T47D (cell line): ENCODE measurements at places on chromosomes 12 and 14.
A peak's percentile ranks its signal among the peaks of the same experiment; 100 is the strongest.

DNA sequence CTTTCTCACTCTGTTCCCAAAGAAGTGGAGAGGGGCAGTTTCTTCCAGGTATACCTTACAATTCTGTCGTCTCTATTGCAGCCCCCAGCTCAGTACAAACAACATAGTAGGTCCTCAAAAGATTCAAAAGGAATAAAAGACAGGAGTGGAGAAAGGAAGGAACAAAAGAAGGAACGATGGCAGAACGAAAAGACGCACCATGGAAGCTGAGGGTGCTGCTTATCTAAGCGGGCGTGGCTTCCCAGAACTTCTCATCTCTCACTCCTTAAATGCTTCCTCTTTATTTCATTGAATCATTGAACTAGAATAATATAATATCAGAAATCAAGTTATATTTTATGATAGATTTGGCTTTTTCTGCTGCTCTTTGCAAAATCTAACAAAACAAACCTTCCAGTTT lies 13.7 kb upstream of the LTA4H start:
- DNase-seq: no peak

- DNase-seq: no peak
Measured at GRCh38 chr12:16622338-16622737, 16.4 kb upstream of the LMO3 start.

DNA sequence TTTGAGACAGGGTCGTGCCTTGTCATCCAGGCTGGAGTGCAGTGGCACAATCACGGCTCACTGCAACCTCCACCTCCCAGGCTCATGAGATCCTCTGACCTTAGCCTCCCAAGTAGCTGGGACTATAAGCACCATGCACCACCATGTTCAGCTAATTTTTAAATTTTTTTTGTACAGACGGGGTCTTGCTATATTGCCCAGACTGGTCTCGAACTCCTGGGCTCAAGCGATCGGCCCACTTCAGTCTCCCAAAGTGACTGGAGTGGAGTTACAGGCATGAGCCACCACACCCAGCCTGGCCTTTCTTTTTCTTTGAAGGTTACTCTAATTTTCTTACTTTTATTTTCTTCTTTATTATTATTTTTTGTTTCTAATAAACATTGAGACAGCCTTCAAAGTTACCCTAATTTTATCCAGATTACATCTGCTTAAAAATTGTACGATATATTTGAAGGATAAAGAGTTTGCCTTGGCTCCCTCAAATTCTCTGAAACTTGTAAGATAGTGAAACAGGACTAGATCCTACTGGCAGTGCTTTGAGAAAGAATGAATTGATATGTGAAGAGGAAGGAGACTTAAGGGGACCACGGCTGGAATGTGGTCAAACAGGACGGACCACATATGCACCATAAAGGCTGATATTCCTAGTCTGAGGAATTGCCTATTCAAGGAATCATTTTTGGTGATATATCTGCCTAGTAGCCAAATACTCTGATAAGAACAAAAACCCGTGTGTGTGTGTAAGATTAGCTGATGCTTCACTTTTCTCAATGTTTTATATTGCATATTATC lies 14.1 kb upstream of the SINHCAF start:
- no peak for DNase-seq

- no peak for DNase-seq
Measured at GRCh38 chr12:77062846-77063461, 2.4 kb downstream of the E2F7 start.

DNA sequence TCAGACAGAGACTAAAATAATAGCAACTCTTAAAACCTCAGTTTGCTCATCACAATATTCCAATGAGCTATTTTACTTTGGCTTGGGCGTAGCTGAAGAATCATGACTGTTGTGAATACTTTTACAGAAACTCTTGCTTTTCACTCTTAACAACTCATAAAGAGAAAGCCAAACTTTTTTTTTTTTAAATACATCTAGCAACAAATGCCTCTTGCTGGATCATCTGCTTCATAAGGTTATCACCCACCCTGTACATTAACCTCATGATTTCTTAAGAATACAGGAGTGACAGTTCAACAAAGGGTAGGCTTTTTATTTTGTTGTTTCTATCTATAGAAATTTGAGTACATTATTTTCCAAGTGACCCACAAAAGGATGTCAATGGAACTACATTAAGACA lies 307.4 kb upstream of the DDHD1 start:
- no peak for DNase-seq

- no peak for DNase-seq
Measured at GRCh38 chr14:103569408-103569807, 6.6 kb downstream of the COA8 start.

- no peak for DNase-seq
Measured at GRCh38 chr14:22606380-22606779, 8.3 kb downstream of the ABHD4 start.

GRCh38 chr12:84128117-84128991 lies 784.2 kb downstream of the SLC6A15 start:
- DNase-seq: no peak

GRCh38 chr12:15788233-15789219 lies 662 bp downstream of the EPS8 start:
- DNase-seq: peak; percentile 52

DNA sequence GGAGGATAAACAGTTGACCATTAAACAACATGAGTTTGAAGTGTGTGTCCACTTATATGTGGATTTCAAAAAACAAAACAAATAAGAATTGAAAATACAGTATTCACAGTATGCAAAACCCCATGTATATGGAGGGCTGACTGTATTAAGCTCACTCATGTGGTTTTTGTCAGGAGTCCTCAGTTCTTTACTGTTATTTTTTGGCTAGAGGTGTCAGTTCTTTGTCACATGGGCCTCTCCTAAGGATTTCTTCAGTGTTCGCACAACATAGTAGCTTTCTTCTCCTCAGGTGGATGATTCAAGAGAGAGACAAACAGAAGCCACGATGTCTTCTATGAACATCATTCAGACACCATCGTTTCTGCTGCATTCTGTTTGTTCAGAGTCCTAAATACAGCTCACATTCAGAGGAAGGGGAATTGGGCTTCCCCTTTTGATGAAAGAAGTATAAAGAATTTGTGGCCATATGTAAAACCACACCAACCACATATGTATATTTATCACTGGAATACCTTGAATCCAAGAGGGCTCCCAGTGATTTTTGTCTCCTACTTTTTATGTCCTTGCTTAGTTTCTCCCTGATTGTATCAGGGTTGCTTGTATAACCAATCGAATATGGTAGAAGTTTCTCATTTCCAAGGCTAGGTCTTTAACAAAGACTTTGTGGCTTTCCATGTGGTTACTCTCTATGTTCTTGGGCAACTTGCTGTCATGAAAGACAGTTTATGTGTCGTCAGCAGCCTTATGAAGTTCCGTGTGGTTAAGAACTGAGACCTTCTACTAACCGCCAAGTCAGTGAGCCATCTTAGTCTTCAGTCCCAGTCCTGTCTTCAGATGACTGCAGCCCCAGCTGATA lies 18.9 kb downstream of the MNAT1 start:
- DNase-seq: no peak

- DNase-seq: no peak
Measured at GRCh38 chr14:68692916-68693771, 99.7 kb downstream of the ZFP36L1 start.

GRCh38 chr12:82436354-82436753 lies 78.0 kb downstream of the METTL25 start:
- no peak for DNase-seq

GRCh38 chr12:21921436-21921835 lies 19.8 kb downstream of the ABCC9 start:
- no peak for DNase-seq

DNA sequence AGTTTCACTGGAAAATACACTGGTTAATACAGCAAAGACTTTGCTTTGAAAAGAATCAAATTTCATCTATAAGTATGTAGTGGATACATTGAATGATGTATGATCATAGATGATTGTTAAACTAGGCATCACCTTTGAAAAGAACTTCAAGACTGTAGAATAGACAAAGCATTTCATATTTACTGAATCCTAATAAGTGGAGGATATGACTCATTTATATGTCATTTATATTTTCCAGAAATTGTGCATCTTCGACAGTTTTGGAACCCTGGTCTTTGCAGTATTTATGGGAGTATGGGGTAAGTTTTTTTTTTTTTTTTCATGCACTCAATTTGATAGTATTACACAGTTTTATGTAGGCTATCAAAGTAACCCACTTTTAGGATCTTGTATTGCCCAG lies 161.9 kb downstream of the ANO6 start:
- DNase-seq: no peak

DNA sequence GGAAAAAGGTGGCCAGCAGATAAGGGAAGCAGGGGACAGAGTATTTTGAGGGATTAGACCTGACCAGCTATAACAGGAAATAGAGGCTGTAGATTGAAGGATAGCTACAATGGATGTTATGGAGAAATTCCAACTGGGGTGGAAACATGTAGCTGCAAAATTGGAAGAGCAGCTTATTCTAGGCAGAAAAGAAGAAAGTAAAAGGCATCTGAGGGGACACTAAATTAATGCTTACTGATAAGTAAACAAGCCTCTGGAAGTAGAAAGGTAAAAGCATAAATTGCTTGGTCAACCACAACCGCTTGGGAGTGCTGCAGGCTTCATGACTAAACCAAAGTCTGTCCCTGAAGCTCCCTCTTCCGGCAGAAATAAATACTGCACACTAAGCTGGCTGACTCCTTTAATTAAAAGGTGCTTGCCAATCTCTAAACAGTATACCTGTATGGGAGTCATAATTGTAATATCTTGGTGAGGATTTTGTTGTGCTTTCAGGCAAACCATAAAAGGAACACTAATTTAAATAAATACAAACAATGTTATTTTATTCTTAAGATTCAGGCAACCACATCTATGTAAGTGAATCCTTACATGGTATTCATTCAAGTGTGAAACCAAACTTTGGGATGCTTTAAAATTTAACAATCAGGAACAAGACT lies 7.7 kb downstream of the UBC start:
- DNase-seq: peak; percentile 97

DNA sequence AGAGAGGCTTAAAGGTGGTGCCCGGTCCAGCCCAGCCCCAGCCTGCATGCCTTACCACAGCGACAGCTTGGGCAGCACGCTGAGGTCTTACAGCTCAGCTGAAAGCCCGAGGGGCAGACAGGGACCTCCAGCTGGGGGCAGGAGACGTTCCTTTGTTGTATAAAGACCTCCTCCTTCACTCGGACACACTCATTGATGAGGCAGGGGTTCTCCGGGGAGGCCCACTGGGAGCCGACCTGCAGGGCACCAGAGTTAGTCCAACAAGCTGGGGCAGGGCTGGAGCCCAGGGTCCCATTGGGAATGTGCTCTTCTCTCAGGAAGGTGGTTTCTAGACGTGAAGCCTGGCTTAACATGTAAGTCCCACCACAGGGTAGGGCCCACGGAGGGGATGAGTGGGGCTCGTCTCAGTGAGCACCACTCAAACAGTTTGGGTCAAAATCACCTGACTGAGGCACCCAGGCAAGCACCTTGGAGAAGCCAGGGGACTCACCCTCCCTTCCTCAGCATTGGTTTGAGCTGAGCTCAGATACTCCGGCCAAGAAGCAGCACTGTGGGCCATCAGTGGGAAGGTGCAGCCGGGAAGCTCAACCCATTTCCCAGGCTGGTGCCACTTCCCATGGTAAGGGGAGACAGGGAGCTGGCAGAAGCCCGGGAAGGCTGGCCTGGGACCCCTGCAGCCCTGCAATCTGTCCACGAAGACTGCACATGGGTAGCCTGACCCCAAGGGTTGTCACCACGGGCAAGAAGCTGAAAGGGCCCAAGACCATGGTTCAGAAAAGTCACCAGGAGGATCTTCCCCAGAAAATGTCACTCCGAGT lies 24.3 kb upstream of the ANO2 start:
- DNase-seq: no peak

DNA sequence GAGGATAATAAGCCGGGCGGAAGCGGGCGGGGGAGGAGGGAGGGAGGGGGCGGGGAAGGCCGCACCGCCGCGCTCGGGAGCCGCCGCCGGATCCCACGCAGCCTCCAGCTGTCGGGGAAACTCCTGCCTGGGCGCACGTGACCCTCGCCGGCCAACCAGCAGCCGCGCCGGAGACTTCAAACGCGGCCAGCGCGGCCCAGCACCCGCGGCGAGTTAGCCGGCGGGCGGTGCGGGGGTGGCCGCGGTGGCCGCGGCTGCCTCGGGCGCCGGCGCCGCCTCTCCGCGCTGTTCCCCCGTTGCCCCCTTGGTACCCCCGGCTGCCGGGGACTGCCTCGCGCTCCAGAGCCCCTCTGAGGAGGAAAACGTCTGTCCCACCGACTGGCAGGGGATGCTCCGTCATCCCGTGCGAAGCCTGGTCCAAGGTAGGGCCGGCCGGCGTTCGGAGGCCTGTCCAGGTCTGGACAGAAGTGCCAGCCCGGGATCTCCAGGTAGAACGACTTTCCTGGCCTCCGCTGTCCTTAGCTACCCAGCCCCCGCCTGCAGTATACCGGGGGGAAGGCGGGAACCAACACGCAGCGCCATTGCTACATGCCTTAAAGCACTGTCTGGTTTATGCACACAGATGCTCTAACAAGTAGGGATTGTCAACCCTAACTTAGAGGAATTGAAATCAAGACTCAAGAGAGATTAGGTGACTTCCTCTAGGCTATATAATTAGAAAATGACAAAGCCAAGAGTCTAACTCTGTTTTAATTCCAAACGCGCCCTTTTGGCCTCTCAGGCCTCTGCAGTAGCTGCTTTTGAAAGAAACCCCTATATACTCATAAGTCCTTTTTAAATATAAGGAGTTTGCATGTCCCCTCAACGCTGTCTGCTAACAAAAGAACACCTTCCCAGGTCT lies at the start of gene YAF2:
Gene YAF2 (minus strand): TSS at position 9 of the 901 bp plus-strand sequence. CDS start 68 bp downstream, outside the sequence.
- peak; percentile 92 for DNase-seq

DNA sequence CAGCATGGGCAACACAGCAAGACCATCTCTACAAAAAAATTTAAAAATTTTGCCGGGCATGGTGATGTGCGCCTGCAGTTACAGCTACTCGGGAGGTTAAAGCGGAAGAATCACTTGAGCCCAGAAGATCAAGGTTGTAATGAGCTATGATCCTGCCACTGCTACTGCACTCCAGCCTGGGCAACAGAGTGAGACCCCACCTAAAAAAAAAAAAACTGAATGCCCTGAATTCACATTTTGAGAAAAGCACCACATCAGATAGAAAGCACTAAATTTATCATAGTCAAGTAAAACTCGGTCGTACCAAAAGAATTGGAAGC lies 24.1 kb upstream of the AP4S1 start:
- DNase-seq: no peak

GRCh38 chr12:110100315-110100970 lies 23.7 kb upstream of the IFT81 start:
- peak; percentile 79 for DNase-seq

GRCh38 chr12:132560364-132560613 lies 50.1 kb downstream of the LRCOL1 start:
- peak; percentile 93 for DNase-seq

GRCh38 chr14:60339571-60339970 lies 90.5 kb downstream of the PPM1A start:
- no peak for DNase-seq

- DNase-seq: no peak
Measured at GRCh38 chr14:83147006-83147405, 1613.4 kb upstream of the SEL1L start.

GRCh38 chr12:45883187-45883586 lies 107.2 kb downstream of the SCAF11 start:
- DNase-seq: no peak

DNA sequence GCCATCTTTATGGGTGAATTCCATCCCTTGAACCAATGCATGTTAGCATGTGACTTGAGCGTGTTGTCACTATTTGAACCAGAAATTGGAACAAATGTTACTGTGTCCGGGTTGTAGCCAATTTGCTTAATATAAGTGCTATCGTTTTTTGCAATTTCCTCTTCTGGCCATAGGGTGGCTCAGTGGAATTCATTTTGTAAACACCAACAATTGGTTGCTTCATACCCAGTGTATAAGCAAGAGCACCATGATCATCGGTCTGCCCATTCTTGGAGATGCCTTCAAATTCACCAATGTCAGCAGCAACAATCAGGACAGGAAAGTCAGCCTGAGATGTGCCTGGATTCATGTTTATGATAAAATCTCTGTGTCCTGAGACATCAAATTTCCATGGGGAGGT lies 5.0 kb upstream of the NEDD1 start:
- peak; percentile 30 for DNase-seq
